CD4-positive, CD25-positive, alpha-beta regulatory T cell (primary cell): ENCODE measurements at places on chromosomes 6 and 20. TPM values are rescaled to one million over a fixed set of nuclear protein-coding genes. Genes with fewer than 3 reads are reported as not detected.

Gene RIPPLY2
- polyA plus RNA-seq = not detected

DNA sequence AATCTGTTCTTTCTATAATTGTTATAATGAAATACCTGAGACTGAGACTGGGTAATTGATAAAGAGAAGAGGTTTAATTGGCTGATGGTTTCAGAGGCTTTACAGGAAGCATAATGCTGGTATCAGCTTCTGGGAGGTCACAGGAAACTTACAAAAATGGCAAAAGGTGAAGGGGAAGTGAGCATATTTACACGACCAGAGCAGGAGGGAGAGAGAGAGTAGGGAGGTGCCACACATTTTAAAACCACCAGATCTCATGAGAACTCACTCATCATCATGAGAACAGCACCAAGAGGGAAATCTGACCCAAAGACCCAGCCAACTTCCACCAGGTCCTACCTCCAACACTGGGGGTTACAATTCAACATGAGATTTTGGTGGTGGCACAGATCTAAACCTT lies 2.6 kb upstream of the SIRPB1 start:
- peak overlapping the region; percentile 0 for H3K4me3 ChIP-seq
- no peaks in the 10 kb centered on the region for H3K27me3 ChIP-seq
- peaks cover 49% of the 10 kb centered on the region for H3K4me1 ChIP-seq
- peaks cover 4% of the 10 kb centered on the region for H3K36me3 ChIP-seq

DNA sequence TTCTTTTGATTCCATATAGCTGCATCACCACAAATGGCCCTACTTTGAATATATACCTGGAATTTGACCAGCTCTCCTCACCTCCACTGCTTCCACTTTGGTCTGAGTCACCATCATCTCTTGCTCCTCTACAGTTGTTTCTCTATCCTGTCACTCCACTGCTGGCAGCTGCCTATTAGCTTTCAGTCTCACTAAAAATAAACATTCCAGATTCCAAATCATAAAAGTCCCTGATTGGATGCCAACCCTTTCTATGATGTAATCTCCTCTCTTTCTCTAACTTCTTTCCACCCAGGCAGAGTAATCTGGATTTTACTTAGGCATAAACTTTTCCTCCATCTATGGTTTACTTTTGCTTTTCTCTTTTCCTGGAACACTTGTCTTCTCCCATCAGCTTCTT lies 49.1 kb downstream of the RFPL4B start:
- no peak overlapping the region for H3K4me3 ChIP-seq
- H3K36me3 ChIP-seq = no peaks in the 10 kb centered on the region
- DNase-seq = no peak
- no peak overlapping the region for H3K27ac ChIP-seq

DNA sequence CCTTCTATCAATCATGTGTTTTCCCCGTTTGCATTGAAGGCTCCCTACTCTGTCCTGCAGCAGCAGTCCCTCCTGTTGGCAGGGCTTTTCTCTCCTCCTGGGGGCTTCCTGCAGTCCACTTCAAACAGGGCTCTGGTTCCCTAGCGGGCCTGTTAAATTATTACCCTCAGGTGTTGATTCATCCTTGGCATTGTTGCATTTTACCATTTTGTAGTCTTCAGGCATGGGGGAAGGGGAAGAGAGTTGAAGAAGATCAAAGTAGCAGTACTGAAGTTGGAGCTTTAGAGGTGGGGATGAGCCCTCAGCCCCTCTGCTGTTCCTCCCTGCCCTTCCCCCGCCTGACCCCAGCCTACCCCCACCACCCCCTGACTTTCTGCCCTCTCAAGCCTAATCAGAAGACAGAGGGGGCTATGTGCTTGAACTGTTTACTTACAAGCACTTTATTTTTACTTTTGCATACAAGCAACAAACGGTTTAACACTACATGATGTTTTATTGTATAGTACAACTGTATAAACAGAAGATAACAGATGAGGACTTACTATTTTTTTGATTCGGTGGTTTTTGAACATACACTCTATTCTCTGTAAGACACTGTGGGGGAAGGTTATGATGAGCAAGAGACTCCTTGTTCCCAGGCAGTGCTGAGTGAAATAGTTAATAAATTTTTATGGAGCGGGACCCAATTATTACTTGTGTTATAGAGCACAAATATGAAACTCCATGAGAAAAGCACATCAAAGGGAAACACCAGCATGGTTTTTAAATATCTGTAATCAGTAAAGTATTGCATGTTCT lies 169.7 kb downstream of the EYA4 start:
- H3K27me3 ChIP-seq = no peaks in the 10 kb centered on the region
- no peaks in the 10 kb centered on the region for H3K4me1 ChIP-seq
- no peak overlapping the region for H3K4me3 ChIP-seq
- no peak for DNase-seq
- H3K36me3 ChIP-seq = no peaks in the 10 kb centered on the region

DNA sequence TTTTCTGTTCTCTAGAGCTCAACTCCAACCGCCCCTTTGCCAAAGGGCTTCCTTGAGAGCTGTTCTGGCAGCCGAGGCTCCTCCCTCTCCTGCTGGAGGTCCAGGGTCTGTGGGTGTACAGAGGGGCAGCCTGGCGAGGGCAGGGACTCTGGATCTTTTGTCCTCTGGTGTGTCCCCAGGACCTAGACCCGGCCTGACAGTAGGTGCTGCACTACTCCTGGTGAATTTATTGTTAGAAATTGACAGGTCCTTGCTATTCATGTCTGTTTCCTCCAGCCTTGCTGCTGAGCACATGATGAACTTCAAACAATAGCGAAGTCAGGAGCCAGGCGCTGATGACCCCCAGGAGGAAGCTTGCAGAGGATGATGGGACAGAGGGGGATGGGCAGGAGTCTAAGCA lies 234.7 kb upstream of the SULF2 start:
- no peak for DNase-seq
- no peak overlapping the region for H3K27ac ChIP-seq
- H3K27me3 ChIP-seq = no peaks in the 10 kb centered on the region

DNA sequence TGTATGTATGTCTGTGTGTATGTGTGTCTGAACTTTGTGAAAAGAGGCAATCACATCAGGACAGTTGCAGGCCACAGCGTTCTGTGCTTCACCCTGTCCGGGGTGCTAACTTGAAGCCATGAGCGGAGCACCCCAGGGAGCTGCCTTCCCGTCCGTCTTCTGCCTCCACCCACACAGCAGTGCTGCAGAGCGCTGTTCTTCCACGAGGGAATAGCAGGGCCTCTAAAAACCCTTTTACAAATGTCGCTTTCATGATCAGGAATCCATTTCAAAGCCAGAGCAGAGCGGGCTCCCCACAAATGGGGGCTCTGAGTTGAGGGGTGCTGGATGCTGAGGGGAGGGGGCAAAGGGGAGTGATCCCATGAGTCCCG lies 131.5 kb downstream of the RNASET2 start:
- H3K4me3 ChIP-seq = no peak overlapping the region
- no peaks in the 10 kb centered on the region for H3K36me3 ChIP-seq
- no peaks in the 10 kb centered on the region for H3K27me3 ChIP-seq
- H3K4me1 ChIP-seq = no peaks in the 10 kb centered on the region
- no peak overlapping the region for H3K27ac ChIP-seq

GRCh38 chr20:64041040-64041780 lies 5.2 kb downstream of the C20orf204 start:
- H3K27me3 ChIP-seq = no peaks in the 10 kb centered on the region
- no peaks in the 10 kb centered on the region for H3K36me3 ChIP-seq
- DNase-seq = no peak
- H3K4me3 ChIP-seq = no peak overlapping the region
- H3K4me1 ChIP-seq = peaks cover 58% of the 10 kb centered on the region
